ENCODE measurements at places on chromosomes 3 and 15. TPM values are rescaled to one million over a fixed set of nuclear protein-coding genes. Genes with fewer than 3 reads are reported as not detected.

The ATP2B2 gene
- not detected for total RNA-seq

The XCR1 gene
- total RNA-seq = not detected

The PLCL2 gene
- 4.9 TPM for total RNA-seq

The ZBED2 gene
- total RNA-seq = not detected

The CCR3 gene
- total RNA-seq = not detected

The C3orf20 gene
- not detected for total RNA-seq

The KBTBD8 gene
- total RNA-seq = 2.0 TPM

The UTS2B gene
- 1.8 TPM for total RNA-seq

The PPP1R14D gene
- total RNA-seq = not detected

The MINDY4B gene
- total RNA-seq = not detected

The SLC24A1 gene
- 4.9 TPM for total RNA-seq

The GRIP2 gene
- total RNA-seq = under 0.01 TPM

The TRNT1 gene
- total RNA-seq = 10.5 TPM

The FBN1 gene
- 1,039 TPM for total RNA-seq

The IL16 gene
- total RNA-seq = 1.1 TPM

The APH1B gene
- total RNA-seq = 20.6 TPM

The HCLS1 gene
- 2.3 TPM for total RNA-seq

The PRICKLE2 gene
- total RNA-seq = 13.7 TPM

The CSPG5 gene
- not detected for total RNA-seq

The TMEM40 gene
- not detected for total RNA-seq

The CCDC13 gene
- not detected for total RNA-seq

The RTP1 gene
- not detected for total RNA-seq

The MUC13 gene
- not detected for total RNA-seq

The C2CD4B gene
- total RNA-seq = 3.4 TPM

The ALPK3 gene
- 0.97 TPM for total RNA-seq

The DUOX1 gene
- total RNA-seq = not detected
